ENCODE measurements at places on chromosomes 12 and 14.

DNA sequence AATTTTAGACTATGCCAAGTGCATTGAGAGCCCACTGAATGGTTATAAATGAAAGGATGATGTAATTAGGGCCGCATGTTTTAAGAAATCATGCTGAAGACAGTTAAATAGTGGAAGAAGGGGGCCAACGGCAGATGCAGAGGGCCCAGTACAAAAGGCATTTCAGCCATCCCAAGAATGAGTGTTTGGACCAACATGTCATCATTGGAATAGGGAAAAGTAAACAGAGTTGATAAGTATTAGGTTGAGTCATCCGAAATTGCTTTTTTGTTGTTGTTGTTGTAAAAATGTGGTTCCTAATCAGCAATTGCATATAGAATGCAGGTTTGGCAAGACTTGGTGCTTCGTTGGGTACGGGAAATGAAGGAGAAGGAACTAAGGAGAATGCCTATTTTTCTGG is 29.5 kb downstream of the BMP4 start:
- no peak for DNase-seq

DNA sequence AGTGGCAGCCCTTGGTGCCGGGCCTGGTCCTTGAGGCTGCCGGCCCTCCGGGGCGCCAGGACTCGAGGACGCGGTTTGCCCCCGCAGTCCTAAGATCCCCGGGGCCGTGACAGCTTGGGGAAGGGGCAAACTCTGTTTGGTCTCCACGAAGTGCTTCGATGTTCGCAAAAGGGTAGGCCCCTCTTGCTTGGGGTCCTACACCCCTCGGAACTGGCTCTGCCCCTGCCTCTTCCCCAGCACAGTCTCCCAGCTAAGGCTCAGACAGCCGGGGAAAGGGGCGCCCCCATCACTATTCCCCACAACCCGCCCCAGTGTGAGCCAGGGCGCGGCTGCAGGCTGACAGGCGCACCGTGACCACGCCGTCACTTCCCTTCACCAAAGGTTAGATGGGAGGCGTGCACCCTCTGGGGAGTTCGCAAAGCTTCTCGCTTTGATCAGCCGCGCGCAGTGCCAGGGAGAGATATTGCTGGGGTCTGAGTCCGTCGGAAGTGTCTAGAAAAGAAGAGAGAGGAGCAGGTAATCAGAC is 7.2 kb upstream of the OTX2 start:
- DNase-seq = no peak

GRCh38 chr12:70197345-70197744 is 45.9 kb upstream of the CNOT2 start:
- no peak for DNase-seq

DNA sequence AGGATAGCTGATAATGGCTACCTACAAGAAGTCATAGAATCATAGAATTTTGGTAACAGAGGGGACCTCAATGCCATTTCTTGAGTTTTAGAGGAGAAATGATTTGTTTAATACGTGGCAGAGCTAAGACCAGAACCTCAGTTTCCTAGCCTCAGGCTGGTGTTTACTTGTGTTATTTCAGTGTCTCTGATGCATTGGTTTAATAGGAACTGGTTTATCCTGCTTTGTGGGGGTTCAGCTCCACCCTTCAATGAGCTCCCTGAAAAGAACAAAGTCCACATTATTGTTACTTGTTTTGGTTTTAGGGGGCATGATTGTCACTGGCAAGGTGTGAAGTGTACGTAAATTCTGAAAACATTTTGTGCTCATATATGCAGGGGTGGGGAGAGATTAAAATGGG is 55.4 kb downstream of the AKAP6 start:
- no peak for DNase-seq

GRCh38 chr14:75896341-75896740 is 85.5 kb downstream of the TGFB3 start:
- no peak for DNase-seq
